Muscle of leg (tissue), 16 donors: ENCODE measurements at places on chromosomes 2 and 18. TPM values are rescaled to one million over a fixed set of nuclear protein-coding genes. Genes with fewer than 3 reads are reported as not detected.

DNA sequence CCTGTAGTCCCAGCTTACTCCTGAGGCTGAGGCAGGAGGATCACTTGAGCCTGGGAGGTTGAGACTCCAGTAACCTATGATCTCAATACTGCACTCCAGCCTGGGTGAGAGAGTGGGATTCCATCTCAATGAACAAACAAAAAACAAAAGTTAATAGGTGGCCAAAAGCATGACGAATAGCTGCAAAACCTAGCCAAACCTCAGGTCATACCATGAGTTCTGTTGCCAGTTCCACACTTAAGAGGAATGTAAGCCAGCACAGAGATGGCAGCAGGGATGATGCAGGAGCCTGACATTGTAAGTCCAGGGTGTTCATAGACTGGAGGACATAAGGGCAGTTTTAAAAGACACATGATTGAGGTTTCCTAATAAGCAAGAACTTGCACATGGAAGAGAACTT, 55.3 kb upstream of the RMDN2 start:
- no peaks in the 10 kb centered on the region for H3K36me3 ChIP-seq
- H3K27ac ChIP-seq = no peak overlapping the region
- DNase-seq = no peak
- H3K4me1 ChIP-seq = peaks cover 9% of the 10 kb centered on the region

- no peak overlapping the region for H3K27ac ChIP-seq
- no peak overlapping the region for H3K4me3 ChIP-seq
- H3K27me3 ChIP-seq = no peaks in the 10 kb centered on the region
- peaks cover 2% of the 10 kb centered on the region for H3K4me1 ChIP-seq
- peaks cover 19% of the 10 kb centered on the region for H3K36me3 ChIP-seq
Measured at GRCh38 chr2:121502246-121502645, 28.4 kb upstream of the RNU4ATAC start.

- H3K27me3 ChIP-seq = no peaks in the 10 kb centered on the region
- no peak overlapping the region for H3K4me3 ChIP-seq
- H3K36me3 ChIP-seq = no peaks in the 10 kb centered on the region
- DNase-seq = no peak
Measured at GRCh38 chr2:62286089-62286785, 90.3 kb downstream of the B3GNT2 start.

GRCh38 chr2:195410074-195410671, 246.9 kb upstream of the SLC39A10 start:
- no peaks in the 10 kb centered on the region for H3K36me3 ChIP-seq
- DNase-seq = no peak
- H3K27me3 ChIP-seq = no peaks in the 10 kb centered on the region

- H3K4me3 ChIP-seq = no peak overlapping the region
- H3K4me1 ChIP-seq = no peaks in the 10 kb centered on the region
- no peaks in the 10 kb centered on the region for H3K27me3 ChIP-seq
Measured at GRCh38 chr2:140683658-140684057, 1447.2 kb downstream of the LRP1B start.

GRCh38 chr2:162381851-162382250, 37.9 kb downstream of the GCA start:
- no peak overlapping the region for H3K27ac ChIP-seq
- H3K36me3 ChIP-seq = no peaks in the 10 kb centered on the region
- no peaks in the 10 kb centered on the region for H3K27me3 ChIP-seq
- H3K4me1 ChIP-seq = no peaks in the 10 kb centered on the region
- no peak overlapping the region for H3K4me3 ChIP-seq

PSMD14 gene
- 49.8 TPM for total RNA-seq

SLC40A1 gene
- total RNA-seq = 37.4 TPM

FSHR gene
- 0.31 TPM for total RNA-seq
